ENCODE measurements at places on chromosomes 5 and 9. TPM values are rescaled to one million over a fixed set of nuclear protein-coding genes. Genes with fewer than 3 reads are reported as not detected.

- DNase-seq: peak; percentile 39
Observed at GRCh38 chr5:141484641-141485311, at the start of gene PCDHGC4. Gene PCDHGC4, plus strand, starts transcription at chr5:141485030. Its CDS starts 144 bp downstream, at chr5:141485174.

The NPR3 gene
- total RNA-seq: 15.6 TPM

The PLCXD3 gene
- 5.3 TPM for total RNA-seq

DNA sequence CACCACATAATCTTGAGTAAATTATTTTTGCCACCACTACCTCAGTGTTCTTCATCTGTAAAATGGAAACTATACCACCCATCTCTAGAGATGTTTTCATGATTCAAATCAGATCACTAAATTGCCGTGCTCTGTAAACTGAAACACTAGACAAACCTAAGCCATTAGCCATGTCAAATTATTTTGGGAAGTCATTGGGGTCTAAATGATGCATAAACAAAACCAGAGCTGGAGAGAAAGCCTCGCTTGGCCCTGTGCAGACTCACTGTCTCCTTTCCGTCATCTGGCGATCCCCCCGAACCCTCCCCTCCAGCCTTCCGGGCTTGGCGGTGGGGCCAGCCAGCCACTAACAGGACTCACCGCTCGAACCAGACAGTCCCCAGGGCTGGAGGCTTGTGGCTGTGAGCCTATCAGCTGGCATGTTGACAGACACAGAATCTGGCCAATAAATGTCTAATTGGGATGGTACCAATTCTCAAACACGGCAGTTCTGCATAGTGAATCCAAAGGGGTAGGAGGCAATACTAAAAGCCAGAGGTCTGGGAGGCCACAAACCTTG is 256.5 kb downstream of the SEC61B start:
- DNase-seq: peak; percentile 23

- DNase-seq: no peak
Observed at GRCh38 chr9:88837731-88838130, 153.5 kb upstream of the S1PR3 start.

The TRIM23 gene
- 25.3 TPM for total RNA-seq

DNA sequence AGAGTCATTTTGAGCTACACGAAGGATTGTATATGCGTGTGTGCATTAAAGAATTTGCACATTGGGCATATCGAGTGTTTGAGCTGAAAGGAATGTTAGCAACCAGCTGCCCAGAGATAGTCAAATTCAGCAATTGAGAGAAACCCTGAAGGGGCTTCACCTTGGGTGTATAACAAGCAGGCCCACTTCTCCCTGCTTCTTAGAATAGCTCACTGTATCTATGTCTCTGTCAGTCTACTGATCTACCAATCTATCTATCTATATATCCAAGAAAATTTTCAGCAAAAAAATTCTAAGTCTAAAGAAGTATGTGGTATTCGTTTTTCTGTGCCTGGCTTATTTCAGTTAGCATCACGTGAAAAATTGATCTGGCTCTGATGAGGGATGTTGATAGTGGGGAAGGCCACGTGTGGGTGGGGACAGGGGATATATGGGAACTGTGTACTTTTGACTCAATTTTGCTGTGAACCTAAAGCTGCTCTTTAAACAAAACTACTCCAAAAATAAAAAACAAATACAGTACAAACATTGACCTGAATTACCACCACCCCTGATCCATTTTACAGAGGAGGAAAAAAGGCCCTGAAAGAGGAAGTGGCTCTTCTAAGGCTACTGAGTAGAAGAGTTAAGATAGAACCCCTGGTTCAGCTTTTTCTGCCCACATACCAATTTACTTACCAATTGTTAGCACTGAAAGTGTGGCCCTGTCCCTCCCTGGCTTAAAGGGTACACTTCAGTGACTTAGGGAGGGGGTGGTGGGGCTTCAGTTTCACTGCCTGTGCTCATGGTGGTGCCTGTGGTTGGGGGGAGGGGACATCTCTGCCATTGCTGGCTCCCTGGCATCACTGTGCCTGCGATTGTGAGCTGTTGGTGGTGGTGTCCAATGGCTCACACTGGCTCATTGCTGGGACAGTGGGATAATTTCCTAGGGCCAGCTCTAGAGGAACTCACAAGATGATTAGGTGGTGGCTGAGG is 141.8 kb downstream of the DOCK2 start:
- no peak for DNase-seq

DNA sequence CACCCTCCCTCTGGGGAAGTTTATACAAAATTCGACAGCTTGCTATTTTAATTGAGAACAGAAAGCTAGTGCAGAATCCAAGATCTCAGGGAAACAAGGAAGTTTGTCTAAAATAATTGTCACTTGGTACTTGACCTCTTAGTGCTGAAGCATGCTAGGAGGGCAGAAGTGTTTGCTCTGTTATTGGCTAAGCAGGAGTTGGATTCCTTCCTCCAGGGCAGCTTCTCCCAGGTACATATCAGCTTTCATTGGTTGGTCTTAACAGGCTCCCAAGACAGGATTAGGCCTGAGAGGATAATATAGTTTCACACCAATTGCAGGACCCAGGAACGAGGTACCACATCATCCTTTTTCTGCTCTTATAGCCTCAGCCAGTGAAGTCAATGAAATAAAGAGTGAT is 432.8 kb downstream of the IRX1 start:
- no peak for DNase-seq

The PCDHGA6 gene
- 7.2 TPM for total RNA-seq

GRCh38 chr5:127645300-127645726 is 3.6 kb upstream of the CTXN3 start:
- DNase-seq: no peak

DNA sequence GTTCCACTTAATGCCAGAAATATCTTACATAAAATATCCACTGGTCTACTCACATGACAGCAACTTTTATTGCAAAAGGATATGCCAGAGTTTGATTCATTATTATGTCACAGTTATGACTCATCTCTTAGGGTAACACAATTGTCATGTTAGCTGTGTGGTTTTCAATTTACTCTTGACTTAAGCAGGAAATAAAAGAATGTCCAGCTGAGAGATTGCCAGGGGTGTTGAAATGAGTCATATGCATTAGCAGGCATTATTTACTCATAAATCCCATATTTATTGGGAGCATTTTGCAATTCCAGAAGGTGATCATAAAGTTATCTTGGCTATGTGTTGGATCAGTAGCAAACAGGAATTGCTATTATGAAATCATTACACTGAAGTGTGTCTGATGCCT is 1164.6 kb upstream of the CDH18 start:
- DNase-seq: no peak

DNA sequence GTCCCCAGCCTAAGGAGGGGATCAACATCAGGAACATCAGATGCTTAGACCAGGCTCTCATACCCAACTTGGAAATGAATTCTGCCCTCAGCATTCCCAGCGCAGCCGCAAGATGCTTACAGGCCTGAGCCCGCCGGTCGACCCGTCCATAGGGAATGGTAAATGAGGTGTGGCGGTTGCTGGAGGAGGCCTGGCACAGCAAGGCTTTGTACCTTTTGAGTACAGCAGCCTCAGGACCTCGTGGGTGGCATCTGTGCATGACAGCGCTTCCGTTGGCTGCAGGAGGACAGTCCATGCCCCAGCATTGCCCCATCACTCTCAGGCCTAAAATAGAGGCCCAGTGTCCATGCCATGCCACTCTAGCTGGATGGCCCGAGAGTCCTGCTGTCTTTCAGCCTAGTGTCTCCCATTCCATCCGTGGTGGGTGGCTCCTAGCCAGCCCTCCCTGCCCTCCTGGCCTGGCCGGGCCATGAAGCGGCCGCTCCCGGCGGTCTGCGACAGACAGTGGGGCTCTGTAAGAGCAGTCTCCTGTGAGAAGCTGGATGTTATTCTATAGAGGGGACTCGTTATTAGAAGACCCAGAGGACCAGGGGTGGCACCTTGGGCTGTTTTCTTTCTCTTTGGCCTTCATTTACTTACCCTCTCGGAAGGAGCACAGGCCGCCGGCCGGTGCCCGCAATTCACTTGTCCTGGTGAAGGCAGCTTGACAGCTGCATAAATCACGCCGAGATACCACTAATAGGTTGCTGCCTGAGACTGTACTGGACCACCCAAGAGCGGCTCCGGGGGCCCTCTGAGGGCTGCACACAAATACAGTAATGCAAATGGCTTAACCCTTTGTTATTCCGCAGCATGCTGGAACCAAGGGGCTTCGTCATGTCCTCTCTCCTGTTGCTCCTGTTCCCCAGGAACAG is 223.5 kb upstream of the TUT7 start:
- no peak for DNase-seq

The CARD9 gene
- 4.6 TPM for total RNA-seq

GRCh38 chr5:100803397-100803796 is 99.7 kb downstream of the ST8SIA4 start:
- DNase-seq: peak; percentile 54

The NIM1K gene
- total RNA-seq: 1.2 TPM

DNA sequence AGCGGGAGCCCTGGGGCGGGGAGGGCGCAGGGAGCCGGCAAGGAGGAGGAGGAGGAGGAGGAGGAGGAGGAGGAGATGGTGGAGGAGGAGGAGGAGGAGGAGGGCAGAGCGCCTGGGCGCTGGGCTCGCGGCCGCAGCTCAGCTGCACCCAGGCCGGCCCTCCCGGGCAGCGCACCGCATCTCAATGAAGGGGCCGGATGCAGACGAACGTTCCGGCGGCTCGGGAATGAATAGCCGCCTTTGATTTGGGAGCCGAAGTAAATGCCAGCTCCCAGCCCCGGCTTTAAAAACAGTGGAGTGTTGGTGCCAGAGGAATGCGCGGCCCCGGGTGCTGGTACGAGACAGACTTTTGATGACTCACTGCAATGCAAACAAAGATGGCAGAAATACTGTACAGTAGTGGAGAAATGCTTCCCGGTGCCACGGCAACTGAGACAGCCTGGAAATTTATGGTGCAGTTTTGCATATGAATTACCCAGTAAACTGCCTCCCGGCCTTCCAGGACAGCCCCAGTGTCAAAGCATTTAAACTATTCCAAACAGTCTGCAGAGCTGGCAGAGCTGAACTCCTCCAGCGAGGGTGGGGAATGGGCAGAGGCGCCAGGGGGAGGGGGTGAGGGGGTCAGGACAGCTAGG is 43.1 kb downstream of the NACC2 start:
- DNase-seq: peak; percentile 97

GRCh38 chr9:4904322-4905134 is 80.5 kb upstream of the JAK2 start:
- DNase-seq: no peak

The SPINK7 gene
- not detected for total RNA-seq

The ARID3C gene
- total RNA-seq: not detected

The PCDHGC4 gene
- 4.8 TPM for total RNA-seq

DNA sequence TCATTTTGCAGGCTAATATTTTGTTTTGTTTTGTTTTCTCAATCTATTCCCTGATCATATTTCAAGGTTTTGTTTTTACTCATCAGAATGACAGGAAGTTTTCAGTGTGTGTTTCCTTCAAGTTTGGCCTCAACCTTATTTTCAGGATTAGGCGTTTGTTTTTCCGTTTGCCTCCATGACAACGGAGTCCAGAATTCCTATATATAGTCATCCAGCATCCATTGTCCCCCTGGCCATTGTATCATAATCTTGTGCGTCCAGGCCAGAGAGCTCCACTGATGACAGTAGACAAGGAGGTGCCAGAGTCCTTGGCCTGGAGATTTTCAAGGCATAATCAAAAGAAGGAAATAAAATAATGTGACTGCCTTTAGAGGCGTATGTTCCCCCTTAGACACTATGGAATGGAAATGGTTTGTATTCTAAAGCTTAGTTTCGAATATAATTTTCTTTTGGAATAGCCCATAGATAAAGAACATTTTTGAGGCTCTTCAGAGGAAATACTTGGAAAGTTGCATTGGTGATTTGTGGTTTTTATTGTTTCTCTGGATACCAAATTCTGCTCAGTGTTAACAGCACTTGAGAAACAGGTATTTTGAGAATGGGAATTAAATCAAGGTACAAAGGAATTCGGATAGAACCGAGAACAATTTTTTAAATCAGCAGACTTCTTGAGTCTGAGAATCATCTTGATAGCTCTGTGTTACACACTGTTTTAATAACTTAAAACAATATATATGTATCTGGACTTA is 99.8 kb downstream of the ZNF462 start:
- DNase-seq: peak; percentile 14

The ITGA2 gene
- total RNA-seq: 10.6 TPM

The IARS1 gene
- 176 TPM for total RNA-seq

GRCh38 chr9:35227284-35227683 is 65.5 kb downstream of the UNC13B start:
- DNase-seq: peak; percentile 2

The NRARP gene
- total RNA-seq: 1.9 TPM

The SIT1 gene
- not detected for total RNA-seq

DNA sequence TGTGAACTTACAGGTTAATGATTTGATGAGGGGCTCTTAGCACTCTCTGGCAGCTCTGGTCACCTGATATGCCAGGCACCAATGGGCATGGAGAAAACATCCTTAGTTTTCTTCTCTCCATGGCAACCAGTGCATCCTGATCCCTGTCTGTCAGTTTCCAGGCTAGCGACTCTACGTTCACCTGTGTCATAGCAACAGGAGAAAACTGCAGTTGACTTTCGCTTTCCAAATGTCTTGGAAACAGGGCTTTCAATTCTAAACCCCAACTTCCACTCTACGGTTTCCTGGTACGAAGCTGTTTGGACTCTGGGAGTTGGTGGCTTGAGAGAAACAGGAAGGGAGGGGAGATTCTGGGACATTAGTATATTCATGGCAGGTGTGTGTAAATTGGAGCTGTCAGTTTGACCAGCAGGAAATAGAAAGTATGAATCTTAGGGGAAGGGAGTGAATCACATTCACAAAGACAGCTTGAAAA is 74.4 kb downstream of the SLC28A3 start:
- DNase-seq: no peak

- no peak for DNase-seq
Observed at GRCh38 chr9:93678199-93679019, 102.0 kb downstream of the PHF2 start.

GRCh38 chr9:86983249-86983619 is 35.9 kb upstream of the GAS1 start:
- no peak for DNase-seq

GRCh38 chr9:129146441-129146941 is 31.6 kb downstream of the IER5L start:
- peak; percentile 55 for DNase-seq

The TMEM171 gene
- total RNA-seq: 1.7 TPM

DNA sequence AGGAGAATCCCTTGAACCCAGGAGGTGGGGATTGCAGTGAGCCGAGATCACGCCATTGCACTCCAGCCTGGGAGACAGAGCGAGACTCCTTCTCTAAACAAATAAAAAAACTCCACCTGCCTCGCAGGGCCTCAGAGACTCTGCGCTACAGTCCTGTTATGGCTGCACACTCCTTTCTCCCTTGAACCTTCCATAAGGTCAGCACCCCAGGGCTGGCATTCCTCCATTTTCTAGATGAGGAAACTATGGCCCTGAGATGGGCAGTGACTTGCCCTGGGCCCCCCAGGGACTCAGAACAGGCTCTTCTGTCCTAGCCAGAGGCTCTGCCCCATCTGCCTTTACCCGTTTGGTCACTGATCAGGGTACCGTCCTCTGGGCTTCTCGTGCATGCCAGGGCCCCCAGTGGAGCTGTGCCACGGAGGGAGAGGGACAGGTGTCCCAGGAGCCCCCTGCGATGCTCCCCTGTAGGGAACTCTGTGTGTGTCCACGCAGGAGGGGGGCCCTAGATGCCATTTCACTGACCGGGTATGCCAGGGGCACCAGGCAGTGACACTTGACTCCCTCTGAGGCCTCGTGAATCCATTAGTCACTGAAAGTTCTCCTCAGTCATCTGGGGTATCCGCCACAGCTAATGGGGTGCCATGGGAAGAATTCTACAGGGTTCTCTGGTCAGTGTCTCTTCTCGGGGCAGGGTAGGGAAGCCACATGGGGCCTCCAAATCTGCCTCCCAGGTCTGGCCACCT is 16.2 kb downstream of the RALGDS start:
- no peak for DNase-seq
